ENCODE measurements at places on chromosomes 11 and 22. TPM values are rescaled to one million over a fixed set of nuclear protein-coding genes. Genes with fewer than 3 reads are reported as not detected.
A peak's percentile ranks its signal among the peaks of the same experiment; 100 is the strongest.

Gene HOATZ
- 0.09 TPM for polyA plus RNA-seq

Gene GAB2
- polyA plus RNA-seq: 19.8 TPM

- peak; percentile 9 for DNase-seq
These were observed 265.7 kb upstream of the CTSC start for GRCh38 chr11:88603091-88603867.

- no peak for DNase-seq
These were observed 108.4 kb downstream of the PDE3B start for GRCh38 chr11:14751975-14752407.

DNA sequence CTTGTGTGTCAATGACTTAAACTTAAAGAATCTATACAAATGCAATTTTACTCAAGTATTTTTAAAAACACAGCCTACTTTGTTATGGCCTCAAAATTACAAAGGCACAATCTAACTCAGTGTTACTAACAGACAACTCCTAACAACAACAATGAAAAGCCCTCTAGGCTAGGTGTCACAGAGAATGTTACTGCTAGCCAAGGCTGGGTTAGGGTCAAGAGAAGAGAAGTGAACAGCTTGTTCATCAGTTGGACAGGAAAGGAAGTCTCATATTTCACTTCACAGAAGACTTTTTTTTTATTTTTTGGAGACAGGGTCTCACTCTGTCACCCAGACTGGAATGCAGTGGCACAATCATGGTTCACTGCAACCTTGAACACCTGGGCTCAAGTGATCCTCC is 26.0 kb downstream of the CLDN25 start:
- DNase-seq: no peak

GRCh38 chr22:48350456-48350855 is 1477.2 kb downstream of the BRD1 start:
- DNase-seq: no peak

GRCh38 chr11:11239959-11240358 is 113.1 kb downstream of the CSNK2A3 start:
- no peak for DNase-seq

- DNase-seq: no peak
These were observed 79.8 kb upstream of the SC5D start for GRCh38 chr11:121212536-121213361.

Measured in renal pelvis (tissue), 12 donors.